ENCODE measurements at places on chromosomes 16 and 17. TPM values are rescaled to one million over a fixed set of nuclear protein-coding genes. Genes with fewer than 3 reads are reported as not detected.

GRCh38 chr16:14529010-14529669 lies 100.9 kb downstream of the PARN start:
- DNase-seq: peak; percentile 38

Gene TM4SF5
- not detected for total RNA-seq

- no peak for DNase-seq
Measured at GRCh38 chr17:5508810-5509209, 22.4 kb downstream of the MIS12 start.

- DNase-seq: no peak
Measured at GRCh38 chr17:82668024-82668630, 19.9 kb upstream of the WDR45B start.

DNA sequence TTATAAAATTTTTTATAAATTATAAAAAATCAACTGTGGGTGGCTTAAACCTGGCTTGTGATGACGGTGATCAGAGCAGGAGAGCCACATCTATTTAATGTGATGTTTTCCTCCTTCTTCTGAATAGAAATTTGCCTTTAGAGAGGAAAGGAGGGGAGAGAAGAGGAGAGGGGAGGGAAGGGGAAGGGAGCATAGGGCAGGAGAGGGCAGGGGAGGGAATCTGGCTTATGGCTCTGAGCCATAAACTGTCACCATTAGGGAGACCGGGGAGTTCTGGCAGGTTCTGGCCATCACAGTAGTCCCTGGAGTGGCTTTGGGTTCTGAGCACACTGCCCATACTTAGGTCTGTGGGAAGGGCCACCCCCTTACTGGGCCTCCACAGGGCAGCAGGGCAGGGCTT lies 167.8 kb downstream of the ENGASE start:
- no peak for DNase-seq

GRCh38 chr17:5065227-5065744 lies 13.0 kb upstream of the ZFP3 start:
- DNase-seq: no peak

Gene TMEM238L
- not detected for total RNA-seq

DNA sequence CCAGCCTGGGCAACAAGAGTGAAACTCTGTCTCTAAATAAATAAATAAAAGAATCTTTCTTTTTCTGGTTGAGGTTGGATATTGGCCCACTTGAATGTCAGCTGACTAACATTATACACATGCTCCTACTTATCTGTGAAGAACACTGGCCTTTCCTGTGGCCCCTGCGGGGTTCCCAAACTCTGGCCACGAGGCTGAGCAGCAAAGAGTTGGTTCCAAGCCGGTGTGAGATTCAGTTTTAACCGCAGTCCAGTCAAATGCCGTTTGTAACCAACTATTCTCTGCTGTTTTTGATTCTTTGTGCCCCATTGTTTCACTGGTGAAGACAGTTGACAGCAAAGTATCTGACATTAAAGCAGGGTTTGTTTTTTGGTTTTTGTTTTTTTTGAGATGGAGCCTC lies 11.2 kb downstream of the ETV4 start:
- DNase-seq: no peak

Gene MT1G
- total RNA-seq: 35.9 TPM

GRCh38 chr17:83118071-83118841 lies 38.8 kb downstream of the METRNL start:
- no peak for DNase-seq

Gene TMEM92
- not detected for total RNA-seq

Gene CRHR1
- total RNA-seq: not detected

- no peak for DNase-seq
Measured at GRCh38 chr16:30774367-30775130, 12.4 kb downstream of the RNF40 start.

DNA sequence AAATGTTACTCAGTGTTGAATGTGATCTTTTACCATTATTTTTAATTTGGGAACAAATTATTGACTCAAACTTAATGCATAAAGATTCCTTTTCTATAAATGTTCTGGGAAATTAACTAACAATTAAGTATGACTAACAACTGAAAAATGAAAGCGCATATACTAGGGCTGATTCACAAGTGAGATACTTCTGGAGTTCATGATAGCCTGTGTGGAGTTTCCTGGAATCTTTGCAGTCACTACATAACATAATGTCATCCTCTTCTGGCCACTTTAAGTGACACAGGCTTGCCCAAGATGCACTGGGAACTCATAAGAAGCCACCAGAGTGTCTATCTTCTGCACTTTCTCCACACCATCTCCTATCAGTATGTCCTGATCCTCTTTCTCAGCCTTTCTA lies 450.3 kb upstream of the CDH11 start:
- DNase-seq: no peak

- no peak for DNase-seq
Measured at GRCh38 chr17:1461198-1461944, 5.3 kb upstream of the CRK start.

Gene C1QTNF1
- 0.38 TPM for total RNA-seq

GRCh38 chr16:56143666-56144065 lies 47.6 kb upstream of the GNAO1 start:
- DNase-seq: no peak

DNA sequence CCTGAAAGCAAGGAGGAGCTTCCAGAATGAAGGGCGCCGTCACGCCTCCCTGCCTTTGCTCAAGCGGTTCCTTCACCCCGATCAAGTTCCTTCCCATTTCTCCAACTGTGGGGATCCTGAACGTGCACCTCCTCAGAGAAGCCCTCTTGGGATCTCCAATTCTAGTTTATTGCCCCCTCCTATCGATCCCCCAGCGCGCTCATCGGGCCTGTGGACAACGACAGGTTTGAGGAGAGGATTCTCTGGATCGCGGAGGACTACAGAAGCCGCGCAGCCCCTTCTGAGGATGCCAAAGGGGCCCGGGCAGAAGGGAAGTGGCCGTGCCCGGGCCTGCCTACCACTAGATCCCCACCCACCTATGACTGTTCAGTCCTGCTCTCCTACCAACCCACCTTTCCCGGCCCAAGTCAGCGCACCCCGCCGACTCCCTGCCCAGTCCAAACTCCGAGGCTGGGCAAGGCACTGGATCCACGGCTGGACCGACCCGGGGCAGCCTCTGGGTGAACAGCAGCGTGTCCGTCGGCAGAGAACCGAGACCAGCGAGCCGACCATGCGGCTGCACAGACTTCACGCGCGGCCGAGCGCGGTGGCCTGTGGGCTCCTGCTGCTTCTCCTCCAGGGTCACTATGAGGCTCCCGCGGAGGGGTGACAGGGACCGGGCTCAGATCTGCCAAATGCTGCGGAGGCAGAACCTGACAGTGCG lies 12.8 kb upstream of the CES3 start:
- no peak for DNase-seq

Data from activated T-cell treated with anti-CD3 and anti-CD28 coated beads, Interleukin-2, amount 50 U/mL, for 4 hours (primary cell).